ENCODE measurements at places on chromosomes 7 and 10.

GRCh38 chr10:37957841-37958240 is 18.6 kb downstream of the ZNF25 start:
- DNase-seq, result no peak

- no peak for DNase-seq
Observed at GRCh38 chr7:20095862-20096261, 121.3 kb downstream of the MACC1 start.

- DNase-seq, result no peak
Observed at GRCh38 chr7:129367700-129368388, 66.4 kb upstream of the STRIP2 start.

GRCh38 chr7:22481726-22482125 is 18.3 kb downstream of the STEAP1B start:
- no peak for DNase-seq

DNA sequence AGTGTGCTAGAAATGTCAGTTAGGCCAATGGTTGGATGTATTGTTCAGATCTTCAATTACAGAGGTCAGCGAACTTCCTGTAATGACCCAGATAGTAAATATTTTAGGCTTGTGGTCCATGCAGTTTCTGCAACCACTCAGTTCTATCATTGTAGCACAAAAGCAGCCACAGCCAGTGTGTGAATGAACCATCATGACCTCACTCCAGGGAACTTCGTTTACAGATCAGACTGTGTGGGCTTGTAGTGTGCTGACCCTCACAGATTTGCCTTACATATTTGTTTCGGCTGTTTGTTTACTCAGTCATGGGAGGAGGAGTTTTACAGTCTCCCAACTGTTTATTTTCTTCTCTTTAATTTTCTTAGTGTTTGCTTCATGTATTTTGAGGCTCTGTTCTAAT is 55.4 kb downstream of the LANCL2 start:
- DNase-seq, result no peak
